ENCODE measurements at places on chromosomes 16 and 17.

- no peaks in the 10 kb centered on the region for H3K27me3 ChIP-seq
- no peak for DNase-seq
- peak overlapping the region; percentile 77 for H3K27ac ChIP-seq
- H3K4me1 ChIP-seq = peaks cover 28% of the 10 kb centered on the region
- peaks cover 38% of the 10 kb centered on the region for H3K36me3 ChIP-seq
- H3K4me3 ChIP-seq = peak overlapping the region; percentile 77
These were observed 2.5 kb downstream of the SLC12A4 start for GRCh38 chr16:67965668-67966548.

GRCh38 chr17:21500064-21500463 lies 123.9 kb downstream of the KCNJ12 start:
- H3K36me3 ChIP-seq = no peaks in the 10 kb centered on the region
- no peak for DNase-seq
- no peaks in the 10 kb centered on the region for H3K4me1 ChIP-seq
- no peaks in the 10 kb centered on the region for H3K27me3 ChIP-seq
- no peak overlapping the region for H3K4me3 ChIP-seq
- H3K27ac ChIP-seq = no peak overlapping the region

GRCh38 chr17:40432864-40433528 lies 10.3 kb upstream of the IGFBP4 start:
- no peak overlapping the region for H3K27ac ChIP-seq
- no peaks in the 10 kb centered on the region for H3K27me3 ChIP-seq
- H3K4me1 ChIP-seq = no peaks in the 10 kb centered on the region
- peak; percentile 4 for DNase-seq

- H3K4me3 ChIP-seq = no peak overlapping the region
- no peak for DNase-seq
- no peak overlapping the region for H3K27ac ChIP-seq
- peaks cover 5% of the 10 kb centered on the region for H3K27me3 ChIP-seq
- no peaks in the 10 kb centered on the region for H3K4me1 ChIP-seq
These were observed 4.2 kb downstream of the KRT24 start for GRCh38 chr17:40699371-40699770.

DNA sequence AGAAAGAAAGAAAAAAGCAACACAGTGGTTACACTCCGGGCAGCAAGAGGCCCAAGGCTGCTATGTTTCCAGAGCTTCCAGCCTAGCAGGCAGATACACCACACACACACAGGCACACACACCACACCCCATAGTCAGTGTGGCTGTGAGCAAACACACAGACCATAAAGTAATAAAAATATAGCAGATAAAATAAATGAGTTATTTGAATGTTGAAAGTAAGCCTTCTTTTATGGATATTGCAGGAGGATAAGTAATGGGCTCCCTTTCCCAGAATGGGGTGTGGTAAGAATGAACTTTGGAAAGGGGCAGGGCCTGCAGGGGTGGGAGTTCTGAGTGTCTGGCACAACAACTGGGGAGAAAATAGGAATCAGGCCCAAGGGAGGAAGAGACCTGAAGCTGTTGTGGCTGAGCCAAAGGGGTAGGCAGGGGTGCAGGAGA lies 4.8 kb upstream of the CDK5RAP3 start:
- DNase-seq = no peak
- H3K36me3 ChIP-seq = no peaks in the 10 kb centered on the region
- H3K27me3 ChIP-seq = no peaks in the 10 kb centered on the region
- H3K4me1 ChIP-seq = peaks cover 16% of the 10 kb centered on the region
- peak overlapping the region; percentile 87 for H3K27ac ChIP-seq
- no peak overlapping the region for H3K4me3 ChIP-seq

DNA sequence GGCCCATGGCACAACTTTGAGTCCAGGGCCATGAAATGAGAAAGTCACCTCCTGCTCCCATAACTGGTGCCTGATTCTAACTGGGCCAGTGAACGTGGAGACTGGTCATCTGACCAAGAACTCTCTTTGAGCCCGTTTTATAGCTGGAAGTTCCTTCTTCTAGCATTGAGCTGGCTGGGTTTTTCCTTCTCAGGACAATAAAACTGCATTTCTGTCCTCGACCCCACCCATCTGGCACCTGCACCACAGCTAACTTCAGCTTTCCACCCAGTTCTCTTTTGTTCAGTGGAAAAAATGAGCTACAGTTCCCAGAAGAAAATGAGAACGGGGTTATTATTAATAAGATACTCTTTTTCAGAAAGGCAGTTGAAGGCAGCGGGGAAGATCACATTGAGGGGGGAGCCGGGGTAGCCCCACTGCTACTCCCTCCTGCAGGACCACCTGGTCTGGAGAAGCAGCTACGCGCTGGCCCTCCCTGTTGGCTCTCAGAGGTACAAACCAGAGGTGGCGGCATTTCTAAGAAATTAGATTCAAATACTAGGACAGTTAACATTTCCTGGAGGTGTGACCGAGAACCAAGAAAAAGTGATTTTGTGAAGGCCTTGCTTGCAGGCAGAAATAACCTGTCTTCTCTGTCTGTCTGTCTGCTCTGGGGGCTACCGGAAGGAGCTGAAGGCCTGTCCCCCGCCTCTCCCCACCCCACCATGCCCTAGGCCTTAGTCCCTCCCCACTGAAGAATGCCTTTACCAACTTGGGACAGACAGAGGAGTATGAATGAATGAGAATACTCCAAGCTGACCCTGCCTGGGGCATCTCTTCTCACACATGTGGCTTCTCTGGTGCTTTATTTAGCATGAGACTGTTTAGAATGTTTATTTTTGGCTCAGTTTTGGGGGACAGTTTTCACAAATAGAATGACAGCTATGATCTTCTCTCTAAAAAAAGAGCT lies 123.9 kb downstream of the XYLT1 start:
- no peak for DNase-seq
- H3K36me3 ChIP-seq = no peaks in the 10 kb centered on the region
- no peak overlapping the region for H3K4me3 ChIP-seq
- H3K27ac ChIP-seq = no peak overlapping the region
- H3K27me3 ChIP-seq = no peaks in the 10 kb centered on the region

DNA sequence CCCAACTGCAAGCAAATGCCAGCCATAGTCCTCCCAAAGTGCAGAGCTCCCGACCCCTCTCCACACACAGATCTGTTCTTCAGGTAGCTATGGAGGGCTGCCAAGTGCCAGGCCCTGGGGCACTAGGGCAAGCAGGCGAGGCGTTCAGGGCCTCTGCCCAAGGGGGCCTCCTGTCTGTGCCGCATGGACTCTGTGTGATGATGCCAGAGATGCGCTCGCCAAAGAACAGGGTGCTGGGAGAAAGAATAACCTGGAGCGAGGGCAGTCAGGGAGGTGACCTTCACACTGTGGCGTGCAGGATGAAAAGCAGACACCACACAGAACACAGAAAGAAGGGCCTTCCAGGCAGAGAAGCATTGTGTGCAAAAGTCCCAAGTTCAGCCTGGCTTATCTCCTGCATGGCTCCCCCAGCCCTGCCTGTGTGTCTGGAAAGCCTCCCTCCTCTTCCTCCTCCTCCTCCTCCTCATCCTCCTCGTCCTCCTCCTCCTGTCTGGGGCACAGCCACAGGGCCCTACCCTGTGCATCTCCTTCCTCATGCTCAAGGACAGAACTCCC lies 44.2 kb downstream of the PEMT start:
- DNase-seq = no peak
- no peaks in the 10 kb centered on the region for H3K27me3 ChIP-seq
- H3K4me3 ChIP-seq = no peak overlapping the region
- no peaks in the 10 kb centered on the region for H3K4me1 ChIP-seq
- H3K36me3 ChIP-seq = no peaks in the 10 kb centered on the region
- H3K27ac ChIP-seq = no peak overlapping the region

GRCh38 chr16:68473358-68474070 lies 25.2 kb upstream of the SMPD3 start:
- H3K4me1 ChIP-seq = no peaks in the 10 kb centered on the region
- H3K36me3 ChIP-seq = no peaks in the 10 kb centered on the region
- no peak overlapping the region for H3K27ac ChIP-seq
- no peaks in the 10 kb centered on the region for H3K27me3 ChIP-seq

- H3K27ac ChIP-seq = peak overlapping the region; percentile 96
- H3K4me3 ChIP-seq = no peak overlapping the region
- DNase-seq = no peak
- no peaks in the 10 kb centered on the region for H3K27me3 ChIP-seq
- peaks cover 39% of the 10 kb centered on the region for H3K4me1 ChIP-seq
These were observed 8.4 kb downstream of the CHST6 start for GRCh38 chr16:75486676-75487313.

- H3K27me3 ChIP-seq = no peaks in the 10 kb centered on the region
- H3K4me1 ChIP-seq = peaks cover 6% of the 10 kb centered on the region
- no peak overlapping the region for H3K27ac ChIP-seq
- no peaks in the 10 kb centered on the region for H3K36me3 ChIP-seq
- H3K4me3 ChIP-seq = no peak overlapping the region
These were observed 183.5 kb upstream of the ANKFN1 start for GRCh38 chr17:55969562-55970324.

DNA sequence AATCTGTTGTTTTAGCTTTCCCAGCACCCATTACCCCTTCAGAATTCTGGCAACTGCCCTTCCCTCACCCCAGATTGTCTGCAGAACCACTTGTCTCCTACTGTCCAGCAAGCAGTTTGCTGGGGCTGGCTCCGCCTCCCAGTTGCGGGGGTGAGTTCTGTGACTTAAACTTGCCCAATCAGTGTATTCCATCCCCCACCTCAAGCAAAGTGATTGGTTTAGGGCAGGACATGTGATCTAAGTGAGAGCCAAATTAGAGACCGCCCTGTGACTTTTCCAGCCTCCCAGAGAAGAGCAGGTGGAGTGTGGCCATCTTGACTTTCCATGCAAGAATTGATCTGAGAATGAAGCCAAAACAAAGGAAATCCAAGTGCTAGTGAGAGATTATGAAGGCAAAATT lies 22.7 kb upstream of the SRCIN1 start:
- no peaks in the 10 kb centered on the region for H3K27me3 ChIP-seq
- DNase-seq = no peak
- no peak overlapping the region for H3K27ac ChIP-seq
- H3K36me3 ChIP-seq = no peaks in the 10 kb centered on the region
- no peak overlapping the region for H3K4me3 ChIP-seq
- H3K4me1 ChIP-seq = no peaks in the 10 kb centered on the region

- no peak overlapping the region for H3K4me3 ChIP-seq
- no peaks in the 10 kb centered on the region for H3K36me3 ChIP-seq
- H3K4me1 ChIP-seq = no peaks in the 10 kb centered on the region
These were observed 47.5 kb downstream of the SLC6A2 start for GRCh38 chr16:55703003-55704001.

DNA sequence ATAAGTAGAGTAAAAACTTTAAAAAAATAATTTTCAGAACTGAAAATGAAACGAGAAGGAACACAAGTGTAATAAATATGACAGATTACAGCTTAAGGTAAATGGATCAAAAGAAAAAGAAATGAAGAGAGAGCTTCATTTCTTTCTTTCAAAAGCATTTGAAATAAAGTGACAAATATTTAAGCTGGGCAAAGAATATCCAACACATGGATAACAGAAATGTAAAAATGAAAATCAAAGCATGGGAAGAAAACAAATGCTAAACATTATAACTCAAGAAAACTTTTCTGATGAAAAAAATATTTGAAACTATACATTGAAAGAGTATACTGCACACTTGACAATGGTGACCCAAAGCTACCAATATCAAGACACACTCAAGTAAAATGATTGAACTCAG lies 143.6 kb upstream of the IRX5 start:
- H3K4me3 ChIP-seq = no peak overlapping the region
- no peaks in the 10 kb centered on the region for H3K27me3 ChIP-seq
- no peaks in the 10 kb centered on the region for H3K36me3 ChIP-seq
- no peaks in the 10 kb centered on the region for H3K4me1 ChIP-seq

Data from RWPE2 (cell line).